ENCODE measurements at places on chromosomes 4 and X.
A peak's percentile ranks its signal among the peaks of the same experiment; 100 is the strongest.

GRCh38 chrX:100265179-100265578 lies 144.9 kb downstream of the PCDH19 start:
- DNase-seq = no peak

DNA sequence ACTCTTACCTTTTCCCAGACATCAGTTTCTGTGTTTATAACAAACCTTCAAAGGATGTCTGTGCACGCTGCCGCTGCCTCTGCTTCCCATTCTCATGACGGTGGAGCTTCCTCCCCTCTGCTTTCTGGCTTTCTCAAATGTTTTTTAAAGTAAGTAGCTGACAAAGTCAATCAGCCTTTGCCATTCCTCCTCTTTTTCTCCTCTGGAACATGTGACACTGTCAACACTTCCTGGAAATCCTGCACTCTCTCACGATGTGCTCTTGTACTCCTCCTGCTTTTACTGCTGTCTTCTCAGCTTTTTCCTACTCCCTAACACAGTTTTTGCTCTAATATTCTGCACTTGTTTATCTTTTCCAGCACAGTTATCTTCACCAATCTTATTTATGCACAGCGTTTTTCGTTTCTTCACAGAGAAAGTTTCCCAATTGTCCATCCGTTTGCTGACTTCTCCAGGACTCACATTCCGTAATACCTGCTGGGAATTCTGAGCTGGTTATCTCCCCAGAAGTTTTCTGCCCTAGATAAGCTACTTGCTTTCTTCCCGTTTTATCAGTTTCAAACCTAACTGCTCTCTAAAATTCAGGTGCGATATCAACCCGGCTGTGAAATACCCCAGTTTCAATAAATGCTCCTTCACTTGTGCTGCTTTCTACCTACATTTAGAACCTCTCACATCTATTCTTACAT lies 465.6 kb upstream of the AGA start:
- peak; percentile 10 for DNase-seq

- DNase-seq = no peak
These were observed 135.3 kb upstream of the IL1RAPL2 start for GRCh38 chrX:104430742-104431119.

DNA sequence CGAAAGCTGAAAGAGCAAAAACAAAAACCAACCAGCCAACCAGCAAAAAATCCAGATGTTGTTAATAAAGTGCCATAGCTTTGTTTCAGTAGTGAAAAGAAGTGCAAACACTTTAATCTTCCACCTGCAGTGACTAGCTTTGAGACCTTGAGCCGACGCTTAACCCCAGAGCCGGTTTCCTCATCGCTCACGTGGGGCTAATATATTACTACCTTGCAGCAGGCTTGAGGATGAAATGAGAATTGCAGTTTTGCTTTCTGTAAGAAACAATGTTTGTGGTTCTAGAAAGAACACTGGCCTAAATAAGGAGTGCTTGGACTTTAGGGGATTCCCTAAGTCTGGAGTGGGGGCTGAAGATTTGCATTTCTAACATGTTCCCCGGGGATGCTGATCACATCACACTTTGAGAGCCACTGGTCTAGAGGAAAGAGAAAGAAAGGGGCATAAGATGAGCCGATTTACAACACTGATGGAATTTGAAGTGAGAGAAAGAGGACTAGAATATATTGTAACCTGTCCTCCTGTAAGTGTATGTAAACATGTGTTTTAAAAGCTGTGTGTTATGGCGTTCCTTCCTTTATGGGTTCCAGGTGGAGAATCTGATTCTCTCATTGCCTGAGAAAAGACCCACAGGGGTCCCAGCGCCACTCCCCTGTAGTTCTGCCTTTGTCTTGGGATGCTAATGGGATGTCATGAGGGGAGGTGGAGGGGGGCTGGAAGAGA lies 1.4 kb downstream of the FGF2 start:
- DNase-seq = peak; percentile 53

GRCh38 chr4:85708468-85708867 lies 233.5 kb downstream of the ARHGAP24 start:
- no peak for DNase-seq

- DNase-seq = no peak
These were observed 323.9 kb upstream of the CASK start for GRCh38 chrX:42247241-42247640.

DNA sequence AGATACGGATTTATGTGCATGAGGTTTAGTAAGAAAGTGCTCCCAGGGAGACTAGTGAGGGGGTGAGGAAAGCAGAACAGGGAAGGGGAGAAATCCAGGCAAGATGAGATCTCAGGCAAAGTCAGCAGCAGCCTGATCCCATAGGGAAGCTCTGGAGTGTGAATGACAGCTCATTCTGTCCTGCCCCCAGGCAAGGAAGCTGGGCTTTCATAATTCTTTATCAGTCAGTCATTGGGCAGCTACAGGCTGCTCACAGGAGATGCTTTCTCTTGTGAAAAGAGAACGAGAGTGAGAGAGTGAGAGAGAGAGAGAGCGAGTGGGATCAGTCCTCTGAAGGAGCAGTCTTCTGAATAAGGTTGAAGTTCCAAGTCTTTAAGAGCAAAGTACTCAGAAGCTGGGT lies 48.1 kb downstream of the SRPX start:
- no peak for DNase-seq

DNA sequence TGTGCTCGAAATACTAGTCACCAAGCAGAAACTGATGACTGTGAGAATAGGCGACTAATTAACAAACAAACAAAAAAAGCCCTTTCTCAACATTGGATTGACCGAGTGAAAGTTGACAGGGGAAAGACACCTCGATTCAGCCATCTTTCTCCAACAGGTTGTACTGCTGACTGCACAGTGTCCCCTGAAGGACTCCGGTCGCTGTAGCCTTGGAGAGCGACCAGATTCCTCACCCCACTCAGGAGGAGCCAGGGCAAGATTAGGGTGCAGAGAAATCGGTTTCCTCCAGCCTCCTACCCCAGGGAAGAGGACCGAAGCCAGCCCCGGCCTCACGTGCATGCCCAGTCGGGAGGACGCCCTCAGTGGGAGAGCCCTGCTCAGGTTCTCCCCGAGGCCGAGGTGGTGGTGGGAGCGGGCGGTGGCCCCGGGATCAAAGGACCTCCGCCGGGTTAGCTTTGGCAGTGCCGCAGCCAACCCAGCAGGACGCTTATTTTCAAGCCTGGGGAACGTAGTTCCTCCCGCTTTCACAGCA lies 1.1 kb upstream of the RAP1GDS1 start:
- DNase-seq = no peak

DNA sequence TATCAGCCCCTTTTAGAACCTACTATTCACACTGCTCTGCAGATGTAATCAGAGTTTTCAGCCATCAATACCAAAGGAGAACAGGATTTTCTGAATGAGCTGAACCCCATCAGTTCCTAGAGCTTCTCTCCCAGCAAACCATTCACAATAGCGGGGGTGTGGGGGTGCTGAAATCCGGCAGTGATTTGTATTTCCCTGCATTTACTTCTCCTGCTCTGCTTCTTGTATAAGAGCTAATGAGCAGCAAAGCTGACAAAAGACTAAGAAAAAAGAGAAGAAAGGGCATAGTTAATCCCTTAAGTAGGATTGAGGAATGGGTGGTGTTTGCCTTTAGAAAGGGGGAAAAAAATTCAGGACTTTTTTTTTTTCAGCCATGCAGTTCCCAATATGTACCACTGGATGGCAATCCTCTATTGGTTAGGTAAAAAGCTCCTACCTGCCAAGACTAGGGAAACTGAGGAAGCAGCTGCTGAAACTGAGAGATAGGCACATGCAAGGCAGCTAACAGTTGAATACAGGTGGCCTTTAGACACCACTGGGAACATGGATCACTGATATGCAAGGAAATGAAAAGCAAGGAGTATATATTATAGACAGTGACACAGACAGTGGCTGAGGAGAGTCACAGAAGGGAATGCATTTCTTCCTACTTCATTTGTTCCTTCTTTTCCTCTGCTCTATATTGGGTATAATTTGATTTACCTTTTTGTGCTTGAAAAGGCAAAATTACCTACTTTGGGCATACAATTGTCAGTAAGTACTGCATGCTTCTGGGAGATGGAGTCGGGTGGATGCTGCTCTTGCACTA lies 217.9 kb downstream of the HS6ST2 start:
- no peak for DNase-seq

DNA sequence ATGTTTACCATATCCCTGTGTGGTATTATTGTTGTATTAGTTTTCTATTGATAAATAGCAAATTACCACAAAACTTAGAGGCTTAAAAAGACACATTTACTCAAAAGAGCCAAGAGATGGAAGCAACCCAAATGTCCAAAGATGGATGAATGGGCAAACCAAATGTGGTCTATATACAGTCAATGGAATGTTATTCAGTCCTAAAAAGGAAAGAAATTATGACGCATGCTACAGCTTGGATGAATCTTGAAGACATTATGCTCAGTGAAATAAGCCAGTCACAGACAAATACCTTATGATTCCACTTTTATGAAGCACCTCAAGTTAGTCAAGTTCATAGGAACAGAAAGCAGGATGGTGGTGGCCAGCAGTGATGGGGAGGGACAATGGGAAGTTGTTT lies 144.7 kb downstream of the QDPR start:
- DNase-seq = no peak

- no peak for DNase-seq
These were observed 217.5 kb downstream of the RAB28 start for GRCh38 chr4:13266687-13267086.

- DNase-seq = no peak
These were observed 35.7 kb upstream of the FMR1 start for GRCh38 chrX:147875866-147876596.

DNA sequence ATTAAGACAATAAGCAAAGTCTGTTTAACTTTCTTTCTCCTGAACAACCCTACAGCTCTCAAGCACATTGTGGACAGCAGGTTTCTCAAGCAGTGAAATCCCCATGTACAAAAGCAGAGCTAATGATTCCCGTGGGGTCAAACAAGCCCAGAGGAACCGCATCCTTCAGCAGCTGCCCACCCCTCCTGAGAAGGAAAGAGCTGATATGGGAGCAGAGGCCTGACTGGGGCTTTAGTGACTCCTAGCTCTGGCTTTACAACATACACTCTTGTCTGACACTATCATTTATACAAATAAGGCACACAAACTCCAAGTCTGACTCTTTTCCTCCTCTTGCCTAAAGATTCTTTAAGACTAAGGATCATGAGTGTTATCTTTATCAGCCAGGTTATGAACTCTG lies 32.8 kb downstream of the HDAC8 start:
- DNase-seq = no peak

DNA sequence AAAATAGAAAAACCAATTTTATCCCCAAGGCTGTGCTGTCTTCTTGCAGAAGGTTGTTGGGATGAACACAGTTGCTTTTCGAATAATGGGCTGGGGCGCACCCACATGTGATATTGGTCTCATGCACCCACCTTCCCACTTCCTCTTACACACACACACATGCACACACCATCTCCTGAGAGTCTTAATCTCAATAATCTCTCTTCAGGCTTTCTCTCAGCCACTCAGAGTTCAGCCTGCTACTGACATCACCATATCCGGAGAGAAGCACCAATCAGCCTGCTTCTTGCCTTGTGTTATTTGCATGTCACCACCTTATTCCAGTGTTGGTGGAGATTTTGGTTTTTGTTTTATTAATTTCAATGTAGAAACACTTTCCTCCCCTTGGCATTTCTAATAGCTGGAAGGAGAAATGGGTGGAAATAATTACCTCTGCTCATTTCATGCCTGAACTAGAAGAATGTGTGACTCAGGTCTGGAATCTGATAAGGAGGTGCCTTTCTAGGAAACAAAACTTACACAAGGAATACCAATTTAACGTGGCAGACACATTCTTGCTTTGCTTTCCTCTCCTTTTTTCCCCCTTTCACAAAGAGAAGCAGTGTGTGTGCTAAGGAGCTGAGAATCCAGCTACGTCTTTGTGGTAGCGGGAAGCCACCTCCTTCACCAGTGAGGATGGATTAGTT lies 400.2 kb downstream of the MID1IP1 start:
- DNase-seq = no peak

GRCh38 chrX:47579537-47579936 lies 2.7 kb upstream of the TIMP1 start:
- DNase-seq = no peak

DNA sequence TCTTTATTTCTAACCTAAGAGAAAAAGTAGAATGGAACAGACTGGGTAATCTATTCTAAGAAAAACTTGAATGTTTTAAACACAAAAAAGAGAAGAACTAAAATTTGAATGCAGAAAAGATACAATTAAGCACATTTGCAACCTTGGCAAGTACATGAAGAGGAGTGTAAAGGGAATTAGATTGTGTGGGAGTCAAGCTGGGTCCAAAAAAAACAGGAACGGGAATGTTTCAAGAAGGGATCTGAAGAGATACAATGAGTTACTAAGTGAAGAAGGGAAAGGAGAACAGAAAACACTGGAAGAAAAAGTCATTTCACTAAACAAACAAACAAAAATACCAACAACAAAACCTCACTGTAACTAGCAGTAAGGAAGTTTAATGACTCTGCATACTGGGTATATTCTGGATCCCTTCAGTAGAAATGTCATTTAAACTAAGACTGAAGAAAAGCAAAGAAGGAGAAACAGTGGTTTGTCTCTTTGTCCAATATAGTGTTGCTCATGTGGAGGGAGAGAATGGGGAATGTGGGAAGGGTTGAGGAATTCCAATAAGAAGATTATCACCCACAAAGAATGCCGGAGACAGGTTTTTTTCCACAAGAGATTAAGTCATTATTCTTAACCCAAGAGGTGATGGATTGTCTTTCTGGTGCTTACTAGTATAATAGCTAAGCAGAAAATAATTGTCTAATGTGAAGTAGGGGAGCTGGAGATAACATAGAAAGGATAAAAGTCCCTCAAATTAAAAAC lies 50.4 kb upstream of the PTPN13 start:
- no peak for DNase-seq

DNA sequence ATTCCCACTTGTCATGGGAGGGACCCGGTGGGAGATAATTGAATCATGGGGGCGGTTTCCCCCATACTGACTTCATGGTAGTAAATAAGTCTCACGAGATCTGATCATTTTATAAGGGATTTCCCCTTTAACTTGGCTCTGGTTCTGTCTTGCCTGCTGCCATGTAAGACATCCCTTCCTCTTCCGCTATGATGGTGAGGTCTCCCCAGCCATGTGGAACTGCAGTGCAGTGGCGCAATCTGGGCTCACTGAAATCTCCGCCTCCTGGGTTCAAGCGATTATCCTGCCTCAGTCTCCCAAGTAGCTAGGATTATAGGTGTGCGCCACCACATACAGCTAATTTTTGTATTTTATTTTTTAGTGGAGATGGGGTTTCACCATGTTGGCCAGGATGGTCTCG lies 2.9 kb downstream of the HPGDS start:
- no peak for DNase-seq

- no peak for DNase-seq
These were observed 4.2 kb downstream of the CPEB2 start for GRCh38 chr4:15006416-15007024.

- no peak for DNase-seq
These were observed 58.9 kb upstream of the FAM9C start for GRCh38 chrX:13103188-13103913.

DNA sequence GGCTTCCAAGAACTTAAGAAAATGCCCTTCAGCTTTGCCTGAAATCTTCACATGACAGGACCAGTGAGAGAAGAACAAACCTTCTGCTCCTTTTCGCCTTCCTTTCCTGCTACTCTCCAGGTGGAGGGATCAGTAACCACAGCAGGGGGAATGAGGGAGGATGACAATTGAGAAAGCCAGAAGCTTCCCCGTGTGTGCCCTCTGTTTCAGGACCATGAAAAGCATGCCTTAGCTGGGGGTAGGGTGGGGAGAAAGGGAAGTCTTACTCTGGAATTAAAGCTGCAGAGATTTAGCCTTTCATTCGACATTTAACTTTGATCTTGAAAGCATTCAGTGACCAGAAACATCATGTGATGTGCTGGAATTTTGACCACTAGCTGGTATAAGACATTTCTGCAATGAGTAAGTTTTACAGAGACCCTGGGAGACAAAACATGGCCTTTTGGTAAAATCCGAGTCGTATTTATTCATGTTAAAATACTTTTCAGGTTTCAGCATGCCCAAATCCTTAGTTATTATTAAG lies 10.6 kb upstream of the PUDP start:
- no peak for DNase-seq
